Osteocyte (in vitro differentiated cells): ENCODE measurements at places on chromosomes 7 and 10. TPM values are rescaled to one million over a fixed set of nuclear protein-coding genes. Genes with fewer than 3 reads are reported as not detected.

GRCh38 chr10:121696854-121697253 is 98.6 kb upstream of the FGFR2 start:
- no peak for DNase-seq

DNA sequence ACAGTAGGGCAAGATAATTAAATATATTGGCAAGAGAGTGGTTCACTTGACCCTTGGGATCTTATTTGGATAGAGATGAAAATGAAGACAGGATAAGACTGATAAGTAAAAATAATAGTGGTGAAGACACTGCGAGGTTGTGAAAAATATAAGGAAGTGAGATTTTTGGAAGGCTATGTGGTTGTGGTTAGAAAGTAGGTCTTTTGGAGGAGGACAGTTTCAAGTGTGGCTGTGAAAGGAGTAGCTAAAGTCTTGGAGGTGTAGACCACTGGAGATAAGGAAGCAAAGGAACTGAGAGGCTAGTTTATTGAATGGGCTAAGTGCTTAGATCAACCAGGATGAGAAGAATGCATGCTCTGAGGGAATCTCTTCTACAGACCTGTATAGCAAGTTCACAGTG is 11.2 kb downstream of the MIOS start:
- no peak for DNase-seq

DNA sequence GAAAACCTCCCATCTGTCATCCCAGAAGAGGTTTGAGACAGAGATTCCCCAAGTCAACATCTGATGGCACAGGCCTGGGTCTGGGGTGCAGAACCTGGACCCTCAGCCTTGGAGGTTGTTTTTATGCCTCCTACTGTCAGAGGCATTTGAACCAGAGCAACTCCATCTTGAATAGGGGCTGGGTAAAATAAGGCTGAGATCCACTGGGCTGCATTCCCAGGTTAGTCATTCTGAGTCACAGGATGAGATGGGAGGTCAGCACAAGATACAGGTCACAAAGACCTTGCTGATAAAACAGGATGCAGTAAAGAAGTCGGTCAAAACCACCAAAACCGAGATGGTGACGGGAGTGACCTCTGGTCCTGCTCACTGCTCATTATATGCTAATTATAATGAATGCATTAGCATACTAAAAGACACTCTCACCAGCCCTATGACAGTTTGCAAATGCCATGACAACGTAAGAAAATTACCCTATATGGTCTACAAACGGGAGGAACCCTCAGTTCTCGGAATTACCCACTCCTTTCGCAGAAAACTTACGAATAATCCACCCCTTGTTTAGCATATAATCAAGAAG is 92.0 kb downstream of the ITGA8 start:
- no peak for DNase-seq

DNA sequence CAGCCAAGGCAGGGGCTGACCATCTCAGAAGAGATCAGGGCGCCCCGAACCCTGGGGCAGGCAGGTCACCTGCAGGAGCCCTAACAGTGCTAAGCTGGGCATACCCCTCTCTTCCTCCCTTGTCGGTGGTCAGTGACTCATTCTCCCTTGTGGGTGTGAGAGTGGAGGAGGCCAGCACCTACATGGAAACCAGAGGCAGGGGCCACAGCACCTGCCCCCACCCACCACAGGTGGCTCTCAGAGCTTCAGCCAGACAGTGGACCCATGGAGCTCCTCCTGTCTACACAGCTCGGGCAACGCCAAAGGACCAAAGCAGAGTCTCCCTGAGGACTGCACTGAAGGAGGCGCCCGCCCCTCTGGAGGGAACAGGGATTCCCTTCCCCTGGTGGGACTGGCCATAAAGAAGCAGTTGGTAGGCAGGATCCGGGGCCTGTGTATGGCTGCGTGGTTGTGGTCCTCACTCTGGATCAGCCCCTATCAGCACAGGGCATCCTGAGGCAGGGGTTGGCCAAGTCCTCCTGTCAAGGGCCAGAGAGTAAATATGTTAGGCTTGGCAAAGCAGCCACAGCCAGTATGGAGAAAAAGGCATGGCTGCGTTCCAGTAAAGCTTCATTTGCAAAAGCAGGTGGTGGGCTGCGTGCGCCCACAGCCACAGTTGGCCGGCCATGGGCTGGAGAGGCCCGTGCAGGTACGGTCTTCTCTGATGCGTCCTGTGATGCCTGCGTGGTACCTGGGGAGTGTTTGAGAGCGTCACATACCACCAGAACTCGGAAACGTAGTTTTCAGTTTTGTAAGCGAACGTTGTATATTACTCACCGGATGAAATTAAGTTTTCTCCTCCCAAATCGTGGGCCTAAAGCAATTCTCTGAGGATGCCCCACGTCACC is 198.2 kb downstream of the EBF3 start:
- peak; percentile 76 for DNase-seq

DNA sequence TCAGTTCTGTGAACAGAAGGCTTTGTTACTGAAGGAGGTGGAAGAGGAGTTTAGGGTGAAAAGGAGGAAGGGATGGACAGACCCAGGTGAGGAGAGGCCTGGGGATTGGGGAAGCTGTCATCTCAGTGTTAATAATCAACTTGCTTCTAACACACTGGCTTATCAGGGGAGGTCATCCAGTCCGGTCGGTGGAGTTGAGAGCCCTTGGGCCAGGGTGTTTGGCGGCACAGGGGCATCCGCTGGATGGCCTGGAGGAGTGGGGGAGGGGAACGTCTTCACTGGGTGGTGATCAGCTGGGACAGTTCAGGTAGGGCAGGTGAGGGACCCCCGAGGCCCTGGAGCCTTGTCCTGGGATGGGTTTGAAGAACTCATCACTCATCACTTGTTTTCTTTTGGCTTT is 33.9 kb downstream of the SHH start:
- DNase-seq: no peak

GRCh38 chr7:75977743-75978142 is 16.7 kb downstream of the TMEM120A start:
- DNase-seq: no peak

PIP gene
- total RNA-seq: not detected in 2 replicates
